ENCODE measurements at places on chromosomes 5 and 9. TPM values are rescaled to one million over a fixed set of nuclear protein-coding genes. Genes with fewer than 3 reads are reported as not detected.

GRCh38 chr5:145479857-145480256, 355.3 kb downstream of the PRELID2 start:
- DNase-seq, result no peak

GRCh38 chr5:43357878-43358281, 44.7 kb upstream of the HMGCS1 start:
- DNase-seq, result no peak

GRCh38 chr5:57411982-57412381, 70.6 kb downstream of the ACTBL2 start:
- DNase-seq, result no peak

DNA sequence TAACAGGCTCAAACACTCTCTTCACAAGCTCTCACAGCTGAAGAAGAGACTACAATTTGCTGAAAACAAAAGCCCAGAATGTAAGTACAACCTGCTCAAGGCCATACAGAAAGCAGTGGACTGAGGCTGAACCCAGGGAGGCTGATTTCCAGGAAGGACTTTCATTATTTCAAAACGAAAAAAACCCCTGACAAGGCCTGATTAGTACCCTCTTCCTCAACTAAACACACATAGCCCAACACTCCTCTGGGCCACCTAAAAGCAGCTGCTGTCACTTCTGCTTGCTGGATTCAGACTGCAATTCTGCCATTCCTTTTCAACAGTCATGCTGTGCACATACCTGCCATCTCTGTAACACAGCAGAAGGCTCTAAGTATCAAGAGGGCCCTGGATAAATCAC, 18.2 kb downstream of the NRG2 start:
- DNase-seq, result no peak

- DNase-seq, result no peak
These were observed 1.9 kb downstream of the EMB start for GRCh38 chr5:50439221-50439620.

DNA sequence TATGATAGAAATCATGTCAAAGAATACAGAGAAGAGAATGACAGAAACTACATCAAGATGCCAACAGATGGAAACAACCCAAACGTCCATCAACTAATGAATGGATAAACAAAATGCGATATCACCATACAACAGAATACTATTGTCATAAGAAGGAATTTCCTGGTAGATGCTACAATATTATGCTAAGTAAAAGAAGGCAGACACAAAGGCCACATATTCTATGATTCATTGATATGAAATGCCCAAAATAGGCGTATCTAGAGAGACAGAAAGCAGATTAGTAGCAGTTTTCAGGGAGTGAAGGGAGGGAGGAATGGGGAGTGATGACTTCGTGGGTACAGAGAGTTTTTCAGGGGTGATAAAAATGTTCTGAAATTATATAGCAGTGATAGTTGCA, 58.3 kb upstream of the AKNA start:
- no peak for DNase-seq

- DNase-seq, result no peak
These were observed 547.8 kb downstream of the CCDC171 start for GRCh38 chr9:16100537-16101091.

DNA sequence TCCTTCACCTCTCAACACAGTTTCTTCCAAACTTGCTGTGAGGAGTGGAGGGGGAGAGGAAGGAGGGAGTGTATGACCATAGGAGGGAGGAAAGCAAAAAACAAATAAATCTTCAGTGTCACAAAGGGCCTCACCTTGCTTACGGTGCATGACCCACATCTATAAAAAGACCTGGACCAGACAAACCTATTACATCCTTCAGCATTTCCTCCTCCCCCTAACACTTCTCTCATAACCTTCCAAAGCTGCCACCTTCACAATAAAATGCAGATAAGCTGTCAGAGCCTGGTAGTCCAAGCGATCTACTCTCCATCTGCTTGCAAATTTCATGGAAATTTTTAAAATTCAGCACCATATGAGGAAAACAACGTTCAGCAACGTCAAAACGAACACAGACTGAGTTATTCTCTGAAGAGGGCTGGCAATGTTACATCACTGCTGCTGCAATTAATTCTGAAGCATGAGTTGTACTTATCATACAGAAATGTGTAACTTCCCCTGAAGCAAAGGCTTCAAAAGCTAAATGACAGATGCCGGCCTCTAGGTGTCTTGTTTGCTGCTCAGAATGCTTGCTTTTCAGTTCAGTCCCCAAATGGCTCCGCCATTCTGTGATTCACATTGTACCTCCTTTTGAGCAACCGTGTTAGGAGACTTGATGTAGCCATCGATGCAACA, 62.9 kb downstream of the EFNA5 start:
- no peak for DNase-seq

GRCh38 chr5:171966270-171966669, 40.2 kb downstream of the FBXW11 start:
- no peak for DNase-seq

Gene CBY3
- not detected for total RNA-seq

Gene SLC12A7
- 10.7 TPM for total RNA-seq

Gene LVRN
- total RNA-seq, result 3.1 TPM

Gene SARDH
- 4.7 TPM for total RNA-seq

Data from dorsolateral prefrontal cortex (tissue), 122 donors.